ENCODE measurements at places on chromosomes 2 and 18.

GRCh38 chr2:134167015-134167414 lies 86.9 kb upstream of the MGAT5 start:
- no peaks in the 10 kb centered on the region for H3K4me1 ChIP-seq
- H3K4me3 ChIP-seq = no peak overlapping the region
- H3K27ac ChIP-seq = no peak overlapping the region
- H3K36me3 ChIP-seq = peaks cover 2% of the 10 kb centered on the region
- no peak for DNase-seq

DNA sequence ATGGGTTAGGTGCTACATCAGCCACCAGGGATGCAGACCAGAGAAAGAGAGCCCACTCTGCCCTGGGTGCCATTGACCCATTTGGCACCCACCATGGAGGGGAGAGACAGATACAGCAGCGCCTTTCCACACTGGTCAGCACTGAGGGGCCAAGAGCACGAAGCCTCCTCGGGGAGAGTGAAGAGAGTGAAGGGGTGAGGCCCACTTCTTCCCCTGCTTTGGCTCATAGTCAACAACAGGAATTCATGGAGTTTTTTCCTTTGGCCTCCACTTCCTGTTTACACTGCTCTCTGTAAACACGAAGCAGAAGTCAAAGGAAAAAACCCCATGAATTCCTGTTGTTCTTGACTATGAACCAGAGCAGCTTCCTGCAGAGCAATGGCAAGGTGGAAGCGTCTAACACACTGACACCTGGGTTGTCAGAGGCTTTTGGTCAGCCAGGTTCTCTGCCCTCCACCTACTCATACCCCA lies 80.0 kb downstream of the CCDC93 start:
- H3K4me3 ChIP-seq = no peak overlapping the region
- H3K4me1 ChIP-seq = no peaks in the 10 kb centered on the region
- no peaks in the 10 kb centered on the region for H3K27me3 ChIP-seq
- H3K36me3 ChIP-seq = peaks cover 31% of the 10 kb centered on the region
- DNase-seq = no peak

GRCh38 chr2:27091746-27092695 lies 5.4 kb downstream of the KHK start:
- H3K36me3 ChIP-seq = no peaks in the 10 kb centered on the region
- peaks cover 22% of the 10 kb centered on the region for H3K27me3 ChIP-seq
- H3K27ac ChIP-seq = no peak overlapping the region
- no peak overlapping the region for H3K4me3 ChIP-seq

GRCh38 chr2:190763901-190764514 lies 115.1 kb downstream of the NAB1 start:
- no peak for DNase-seq
- no peak overlapping the region for H3K4me3 ChIP-seq
- H3K4me1 ChIP-seq = peaks cover 5% of the 10 kb centered on the region
- H3K27me3 ChIP-seq = no peaks in the 10 kb centered on the region
- no peak overlapping the region for H3K27ac ChIP-seq

DNA sequence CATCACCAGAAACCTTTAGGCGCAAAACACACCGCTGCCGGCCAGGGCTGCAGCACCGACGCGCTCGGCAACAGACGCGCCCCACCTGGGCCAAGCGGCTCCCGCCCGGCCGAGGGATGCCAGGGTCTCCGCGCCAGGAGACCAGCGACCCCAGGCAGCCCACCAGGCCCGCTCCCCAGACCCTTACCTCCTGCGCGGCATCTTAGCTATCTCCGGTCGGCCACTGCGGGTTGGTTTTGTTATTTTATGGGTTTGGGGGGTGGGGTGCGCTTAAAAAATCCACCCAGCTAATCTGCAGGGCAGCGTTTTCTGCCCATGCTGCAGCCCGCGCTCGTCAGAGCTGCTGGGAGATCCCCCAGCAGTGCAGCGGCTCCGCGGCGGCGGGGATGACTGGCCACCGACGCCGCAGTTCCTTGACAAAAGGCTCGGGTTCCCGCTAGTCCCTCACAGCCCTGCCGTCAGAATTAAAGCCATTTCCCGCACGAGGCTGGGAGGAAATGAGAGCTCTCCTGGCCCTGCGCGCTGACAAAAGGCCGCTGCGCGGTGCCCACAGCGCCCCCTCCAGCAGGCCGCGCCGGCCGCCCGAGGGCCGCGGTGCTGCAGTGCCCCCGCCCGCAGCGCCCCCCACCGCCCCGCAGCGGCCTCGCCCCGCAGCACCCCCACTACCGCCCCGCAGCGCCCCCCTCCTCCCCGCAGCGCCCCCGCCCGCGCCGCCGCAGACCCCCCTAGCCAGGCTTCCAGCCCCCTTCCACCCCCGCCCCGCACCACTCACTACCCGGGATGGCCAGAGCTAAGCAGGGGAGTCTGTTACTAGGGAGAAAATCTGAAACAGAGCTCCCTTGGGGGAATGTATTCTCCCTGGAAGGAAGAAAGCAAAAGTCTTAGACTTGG lies at the start of gene ADD2:
Gene ADD2 (minus strand): TSS at position 502 of the 891 bp plus-strand sequence. CDS start 61,792 bp downstream, outside the sequence.
- H3K36me3 ChIP-seq = no peaks in the 10 kb centered on the region
- no peak within 1 kb of the TSS for H3K27ac ChIP-seq
- H3K4me3 ChIP-seq = no peak within 1 kb of the TSS
- DNase-seq = no peak
- H3K4me1 ChIP-seq = no peaks in the 10 kb centered on the region

DNA sequence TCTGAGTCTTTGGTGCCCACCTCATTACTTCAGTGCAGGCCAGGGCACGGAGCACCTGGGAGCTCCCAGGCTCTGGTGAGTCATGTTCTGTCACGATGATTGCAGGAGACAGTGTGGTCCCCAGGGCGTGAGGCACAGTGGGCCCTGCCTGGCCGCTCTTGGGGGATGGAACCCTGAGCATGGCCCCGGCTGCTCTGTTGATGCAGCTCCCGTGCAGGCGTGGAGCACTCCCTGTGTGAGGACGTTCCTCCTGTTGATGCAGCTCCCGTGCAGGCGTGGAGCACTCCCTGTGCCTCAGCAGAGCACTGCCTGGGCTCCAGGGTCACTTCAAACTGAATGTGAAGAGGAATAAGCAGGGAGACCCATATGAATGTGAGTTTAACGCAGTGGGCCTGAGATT lies 30.1 kb downstream of the COPS9 start:
- no peaks in the 10 kb centered on the region for H3K36me3 ChIP-seq
- H3K4me3 ChIP-seq = no peak overlapping the region
- H3K27me3 ChIP-seq = no peaks in the 10 kb centered on the region
- no peaks in the 10 kb centered on the region for H3K4me1 ChIP-seq
- no peak overlapping the region for H3K27ac ChIP-seq

DNA sequence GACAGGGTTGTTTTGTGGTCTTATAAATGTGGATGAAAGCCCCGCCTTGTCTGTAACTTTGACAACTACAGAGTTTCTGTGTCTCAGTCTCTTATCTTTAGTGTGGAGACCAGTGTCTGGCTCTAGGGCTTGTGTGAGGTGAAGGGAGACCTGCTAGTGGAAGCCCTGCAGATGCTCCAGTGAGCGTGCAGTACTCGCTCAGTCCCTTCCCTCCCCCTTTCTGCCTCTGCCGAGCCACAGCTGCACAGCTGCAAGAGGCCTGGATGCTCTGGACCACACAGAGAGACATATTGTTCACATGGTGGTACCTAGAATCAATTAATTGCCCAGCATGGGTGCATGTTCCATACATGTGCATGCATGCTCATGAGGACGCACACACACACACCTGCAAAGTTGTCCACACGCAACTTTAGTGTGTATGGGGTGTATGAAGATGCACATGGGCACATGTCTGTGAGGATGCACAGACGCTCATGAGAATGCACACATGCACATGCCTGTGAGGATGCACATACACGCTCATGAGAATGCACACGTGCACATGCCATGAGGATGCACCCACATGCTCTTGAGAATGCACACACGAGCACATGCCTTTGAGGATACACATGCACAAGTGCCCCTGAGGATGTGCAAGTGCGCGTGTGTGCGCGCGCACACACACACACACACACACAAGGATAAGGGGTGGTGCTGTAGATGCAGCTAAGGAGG lies 282.1 kb upstream of the HS6ST1 start:
- H3K27me3 ChIP-seq = no peaks in the 10 kb centered on the region
- no peaks in the 10 kb centered on the region for H3K36me3 ChIP-seq
- no peak overlapping the region for H3K27ac ChIP-seq

DNA sequence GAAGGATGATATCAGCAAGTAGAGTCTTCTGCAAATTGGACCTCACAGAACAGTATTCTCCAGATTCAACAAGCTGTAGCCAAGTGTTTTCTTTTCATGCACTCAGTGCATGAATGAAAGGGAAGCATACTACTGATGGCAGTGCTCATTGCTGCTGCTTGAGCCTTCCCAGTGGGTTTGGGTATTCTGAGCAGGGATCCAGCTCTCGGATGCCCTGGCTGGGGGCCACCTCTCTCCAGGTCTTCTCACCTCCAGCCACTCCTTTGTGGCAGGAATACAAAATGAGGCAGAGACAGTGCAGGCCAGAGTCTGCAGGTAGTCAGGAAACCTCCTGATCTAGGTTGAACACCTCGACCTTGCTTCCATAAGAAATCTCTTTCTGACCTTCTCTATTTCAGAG lies 390.4 kb upstream of the CELF4 start:
- no peak overlapping the region for H3K27ac ChIP-seq
- no peaks in the 10 kb centered on the region for H3K4me1 ChIP-seq
- DNase-seq = no peak
- no peaks in the 10 kb centered on the region for H3K27me3 ChIP-seq
- H3K36me3 ChIP-seq = no peaks in the 10 kb centered on the region

DNA sequence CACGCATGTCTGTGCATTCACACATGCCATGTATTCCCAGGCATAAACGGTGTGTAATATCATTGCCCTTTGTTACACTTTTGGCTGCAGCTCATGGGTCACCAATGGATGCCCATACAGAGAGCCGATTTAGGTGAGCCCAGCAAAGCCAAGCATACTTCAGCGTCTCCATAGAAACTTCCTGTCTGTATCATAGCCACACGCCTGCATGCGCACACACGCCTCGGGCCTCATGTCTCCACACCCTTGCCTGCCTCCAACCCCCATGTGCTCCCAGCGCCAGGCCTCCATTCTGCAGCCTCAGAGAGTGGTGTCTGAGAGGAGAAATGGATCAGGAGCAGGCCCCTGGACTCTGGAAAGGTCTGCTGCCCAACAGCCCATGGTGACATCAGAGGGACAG lies 33.5 kb upstream of the SELENOI start:
- no peak for DNase-seq
- H3K27ac ChIP-seq = no peak overlapping the region
- H3K36me3 ChIP-seq = no peaks in the 10 kb centered on the region
- H3K4me1 ChIP-seq = 0 out of 2 replicates have a peak, but pooled peaks cover 4% of the 10 kb centered on the region

DNA sequence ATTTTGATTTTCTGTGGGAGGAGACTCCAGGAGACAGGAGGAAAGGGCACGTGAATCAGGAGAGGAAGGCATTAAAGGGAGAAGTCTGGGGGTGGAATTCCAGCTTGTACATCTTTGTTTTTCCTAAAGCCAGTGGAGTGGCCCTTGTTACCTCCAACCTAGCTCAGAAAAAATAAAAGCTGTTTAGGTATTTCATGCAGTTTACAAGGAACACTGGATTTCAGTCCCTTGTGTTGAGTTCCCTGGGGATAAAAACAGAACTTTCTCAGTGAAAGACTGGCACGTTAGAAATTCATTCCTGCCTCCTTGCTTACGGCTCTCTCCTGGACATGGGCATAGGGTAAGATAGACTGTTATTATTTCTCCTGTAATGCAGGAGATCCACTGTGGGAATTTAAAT lies 170.2 kb downstream of the ZEB2 start:
- H3K27ac ChIP-seq = no peak overlapping the region
- no peaks in the 10 kb centered on the region for H3K27me3 ChIP-seq
- no peak overlapping the region for H3K4me3 ChIP-seq
- no peaks in the 10 kb centered on the region for H3K36me3 ChIP-seq
- DNase-seq = no peak
- H3K4me1 ChIP-seq = peaks cover 6% of the 10 kb centered on the region

- no peak overlapping the region for H3K27ac ChIP-seq
- H3K27me3 ChIP-seq = no peaks in the 10 kb centered on the region
- DNase-seq = peak; percentile 67
- no peaks in the 10 kb centered on the region for H3K36me3 ChIP-seq
- peaks cover 7% of the 10 kb centered on the region for H3K4me1 ChIP-seq
- no peak overlapping the region for H3K4me3 ChIP-seq
Measured at GRCh38 chr2:178109813-178110212, 2.4 kb upstream of the RBM45 start.

DNA sequence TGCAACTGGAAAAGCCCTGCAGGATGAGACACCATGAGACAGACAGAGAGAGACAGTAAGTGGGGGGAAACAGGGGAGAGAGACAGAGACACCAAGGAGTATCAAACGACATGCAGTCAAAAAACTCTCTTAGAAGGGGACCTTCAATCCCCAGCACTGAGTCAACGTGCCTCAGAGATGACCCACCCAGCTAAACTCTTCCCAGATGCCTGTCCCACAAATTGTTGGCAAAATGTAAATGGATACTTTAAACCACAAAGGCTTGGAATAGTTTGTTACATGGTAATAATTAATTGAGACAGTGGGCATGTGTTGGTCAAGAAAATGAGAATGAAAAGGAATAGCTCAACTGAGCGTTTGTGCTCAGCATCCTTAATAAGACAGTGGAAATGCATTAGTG lies 98.3 kb downstream of the GRB14 start:
- H3K36me3 ChIP-seq = no peaks in the 10 kb centered on the region
- H3K4me3 ChIP-seq = no peak overlapping the region
- DNase-seq = peak; percentile 58
- no peaks in the 10 kb centered on the region for H3K27me3 ChIP-seq

- DNase-seq = no peak
- H3K4me3 ChIP-seq = no peak overlapping the region
- no peaks in the 10 kb centered on the region for H3K36me3 ChIP-seq
- no peak overlapping the region for H3K27ac ChIP-seq
- no peaks in the 10 kb centered on the region for H3K27me3 ChIP-seq
Measured at GRCh38 chr2:33660416-33661123, 61.5 kb upstream of the FAM98A start.

GRCh38 chr18:51582551-51582950 lies 385.1 kb upstream of the MEX3C start:
- no peaks in the 10 kb centered on the region for H3K27me3 ChIP-seq
- no peak for DNase-seq
- H3K4me1 ChIP-seq = peaks cover 30% of the 10 kb centered on the region
- H3K36me3 ChIP-seq = no peaks in the 10 kb centered on the region
- no peak overlapping the region for H3K4me3 ChIP-seq

DNA sequence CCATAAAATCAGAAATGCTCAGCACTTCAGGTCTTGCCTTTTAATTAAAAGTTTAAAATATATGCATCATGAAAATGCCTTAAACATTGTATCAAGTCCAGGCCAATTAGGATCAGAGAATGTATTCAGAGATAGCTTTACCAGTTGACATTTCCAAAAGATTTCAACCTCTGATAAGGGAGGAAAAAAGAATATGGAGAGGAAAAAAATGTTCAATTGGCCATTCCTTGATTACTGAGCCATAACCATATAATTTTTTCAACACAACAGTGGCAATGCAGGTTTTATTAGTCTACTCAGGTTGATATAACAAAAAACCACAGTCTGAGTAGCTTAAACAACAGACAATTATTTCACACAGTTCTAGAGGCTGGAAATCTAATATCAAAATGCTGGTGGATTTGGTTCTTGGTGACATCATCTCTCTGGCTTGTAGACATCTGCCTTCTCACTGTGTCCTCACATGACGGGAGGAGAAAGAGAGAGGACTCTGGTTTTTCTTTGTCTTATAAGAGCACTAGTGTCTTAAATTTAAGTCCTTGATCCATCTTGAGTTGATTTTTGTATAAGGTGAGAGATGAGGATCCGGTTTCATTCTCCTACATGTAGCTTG lies 111.9 kb downstream of the IRS1 start:
- DNase-seq = peak; percentile 63
- peaks cover 73% of the 10 kb centered on the region for H3K4me1 ChIP-seq
- H3K36me3 ChIP-seq = no peaks in the 10 kb centered on the region
- no peak overlapping the region for H3K4me3 ChIP-seq
- H3K27ac ChIP-seq = peak overlapping the region; percentile 77

Measured in SJCRH30 (cell line).